ENCODE measurements at places on chromosomes 2 and 18.

DNA sequence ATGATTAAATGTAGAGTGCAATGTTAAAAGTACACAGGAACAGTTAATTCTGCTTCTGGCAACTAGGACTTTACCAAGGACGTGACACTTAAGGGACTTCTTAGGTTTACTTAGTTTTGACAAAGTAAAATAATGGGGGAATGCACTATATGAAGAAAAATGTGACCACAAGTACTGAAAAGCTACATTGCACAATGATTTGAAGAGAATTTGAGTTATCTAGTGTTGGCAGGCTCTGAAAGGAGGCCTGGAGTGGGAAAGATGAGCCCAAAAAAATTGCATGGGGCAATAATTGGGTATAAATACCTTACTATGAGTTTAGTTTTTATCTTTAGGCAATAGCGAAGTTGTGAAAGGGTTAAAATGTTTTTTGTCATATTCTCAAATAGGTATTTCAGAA is 173.7 kb downstream of the DOK6 start:
- DNase-seq, result no peak

DNA sequence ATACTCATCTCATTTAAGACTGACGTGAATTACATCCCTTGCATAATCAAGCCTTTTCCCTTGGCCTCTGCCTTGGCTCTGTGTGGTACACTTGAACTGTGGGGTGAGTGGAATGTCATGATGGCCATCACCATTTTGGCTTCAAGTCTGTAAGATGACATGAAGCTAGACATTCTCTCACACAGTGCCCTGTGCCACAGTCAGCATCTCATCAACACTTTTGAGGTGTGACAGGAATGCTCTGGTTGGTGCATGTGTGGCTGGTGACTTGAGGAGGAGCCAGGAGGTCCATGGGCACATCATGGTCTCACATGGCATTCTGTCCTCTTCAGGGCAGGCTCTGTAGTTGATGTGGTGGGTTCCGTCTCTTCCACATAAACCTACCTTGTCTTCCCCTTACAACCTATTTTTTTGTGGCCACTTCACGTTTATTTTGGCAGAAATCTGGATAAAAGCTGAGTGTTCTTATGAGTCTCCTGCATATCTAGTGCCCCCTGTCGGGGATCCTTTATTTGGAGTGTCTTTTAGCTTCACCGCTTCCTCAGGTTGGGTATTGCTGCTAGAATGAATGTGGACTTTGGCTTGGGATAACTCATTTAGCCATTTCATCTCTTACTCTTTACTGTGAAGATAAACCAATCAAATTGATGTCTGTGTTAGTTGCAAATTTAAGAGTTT is 28.1 kb downstream of the MAP4K4 start:
- DNase-seq, result no peak

- no peak for DNase-seq
Observed at GRCh38 chr2:240244543-240244942, 104.1 kb upstream of the OTOS start.

DNA sequence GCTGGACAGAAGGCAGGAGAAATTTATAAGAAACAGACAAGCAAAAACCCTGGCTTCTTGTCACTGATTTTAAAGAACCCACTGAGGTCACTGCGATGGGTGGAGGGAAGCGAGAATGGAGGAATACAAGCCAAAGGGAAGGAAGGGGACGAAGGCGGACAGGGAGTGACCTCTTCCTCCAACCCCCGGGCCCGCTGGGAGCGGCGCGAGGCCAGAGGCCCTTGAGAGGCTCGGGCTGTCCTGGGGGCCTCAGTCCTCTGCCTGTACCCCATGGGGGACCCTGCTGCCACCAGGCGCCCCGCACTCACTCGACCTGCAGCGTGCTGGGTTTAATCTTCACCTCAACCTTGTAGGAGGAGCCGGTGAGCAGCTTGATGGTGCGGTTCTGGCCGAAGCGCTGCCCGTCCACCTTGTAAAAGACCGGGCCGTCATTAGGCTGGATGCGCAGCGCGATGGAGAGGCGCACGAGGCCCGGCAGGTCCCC is 793 bp downstream of the CNRIP1 start:
- DNase-seq, result no peak

GRCh38 chr2:100293341-100294161 is 28.8 kb downstream of the LONRF2 start:
- no peak for DNase-seq

DNA sequence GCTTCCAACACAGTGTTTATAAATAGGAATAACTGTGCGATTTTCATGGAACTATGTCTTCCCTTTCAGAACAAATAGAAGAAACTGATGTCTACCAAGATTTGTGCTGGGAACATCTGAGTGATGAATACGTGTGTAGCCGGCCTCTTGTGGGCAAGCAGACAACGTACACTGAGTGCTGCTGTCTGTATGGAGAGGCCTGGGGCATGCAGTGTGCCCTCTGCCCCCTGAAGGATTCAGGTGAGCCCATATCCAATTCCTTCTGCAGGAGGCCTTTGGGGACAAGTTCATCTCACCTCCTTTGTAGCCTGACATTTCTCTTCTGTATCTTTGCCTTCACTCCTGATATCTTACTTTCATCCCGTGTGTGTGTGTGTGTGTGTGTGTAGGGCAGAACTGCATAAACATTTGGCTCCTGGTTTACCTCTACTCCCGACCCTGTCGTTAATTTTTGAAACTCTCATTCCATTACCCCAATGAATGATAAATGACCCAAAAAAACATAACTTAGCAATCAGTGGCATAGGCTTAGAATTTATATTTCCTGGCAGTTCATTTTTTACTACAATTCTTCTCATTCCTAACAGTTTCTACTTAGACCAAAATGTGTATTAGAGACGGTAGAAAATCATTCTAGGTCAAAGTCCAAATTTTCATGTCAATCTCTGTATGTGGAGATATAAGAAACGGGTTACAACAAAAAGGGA is 111.0 kb upstream of the RASGRP3 start:
- no peak for DNase-seq

GRCh38 chr2:179558010-179558934 is 293.6 kb upstream of the SESTD1 start:
- no peak for DNase-seq

DNA sequence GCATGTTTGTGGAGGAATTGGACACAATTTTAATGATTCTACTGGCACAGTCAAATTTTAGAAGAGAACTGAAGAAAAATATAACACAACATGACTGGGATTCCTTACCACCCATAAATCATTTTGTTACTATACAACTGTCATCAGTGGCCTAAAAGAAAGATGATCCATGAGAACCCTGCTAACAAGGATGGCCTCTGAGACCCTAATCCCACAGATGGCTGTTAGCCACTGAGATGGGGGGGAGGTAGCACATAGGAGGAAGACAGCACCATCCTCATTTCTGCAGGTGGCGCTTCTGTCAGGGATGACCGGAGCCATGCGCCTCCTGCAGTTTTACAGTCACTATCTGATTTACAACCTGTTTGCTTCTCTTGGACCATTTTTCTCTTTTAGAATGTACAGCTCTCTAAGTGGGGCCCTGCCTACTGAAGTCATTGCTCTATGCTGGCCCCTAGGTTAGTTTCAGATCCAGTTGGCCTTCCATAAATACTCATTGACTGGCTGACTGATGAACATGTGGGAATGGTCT is 279.8 kb downstream of the NAPG start:
- no peak for DNase-seq

- DNase-seq, result no peak
Observed at GRCh38 chr2:14773696-14774095, 141.2 kb downstream of the LRATD1 start.

- no peak for DNase-seq
Observed at GRCh38 chr2:1162768-1163584, 212.3 kb downstream of the SNTG2 start.

GRCh38 chr18:8847066-8847755 is 141.9 kb downstream of the MTCL1 start:
- no peak for DNase-seq

- DNase-seq, result no peak
Observed at GRCh38 chr2:173924285-173924684, 40.9 kb downstream of the SP3 start.

DNA sequence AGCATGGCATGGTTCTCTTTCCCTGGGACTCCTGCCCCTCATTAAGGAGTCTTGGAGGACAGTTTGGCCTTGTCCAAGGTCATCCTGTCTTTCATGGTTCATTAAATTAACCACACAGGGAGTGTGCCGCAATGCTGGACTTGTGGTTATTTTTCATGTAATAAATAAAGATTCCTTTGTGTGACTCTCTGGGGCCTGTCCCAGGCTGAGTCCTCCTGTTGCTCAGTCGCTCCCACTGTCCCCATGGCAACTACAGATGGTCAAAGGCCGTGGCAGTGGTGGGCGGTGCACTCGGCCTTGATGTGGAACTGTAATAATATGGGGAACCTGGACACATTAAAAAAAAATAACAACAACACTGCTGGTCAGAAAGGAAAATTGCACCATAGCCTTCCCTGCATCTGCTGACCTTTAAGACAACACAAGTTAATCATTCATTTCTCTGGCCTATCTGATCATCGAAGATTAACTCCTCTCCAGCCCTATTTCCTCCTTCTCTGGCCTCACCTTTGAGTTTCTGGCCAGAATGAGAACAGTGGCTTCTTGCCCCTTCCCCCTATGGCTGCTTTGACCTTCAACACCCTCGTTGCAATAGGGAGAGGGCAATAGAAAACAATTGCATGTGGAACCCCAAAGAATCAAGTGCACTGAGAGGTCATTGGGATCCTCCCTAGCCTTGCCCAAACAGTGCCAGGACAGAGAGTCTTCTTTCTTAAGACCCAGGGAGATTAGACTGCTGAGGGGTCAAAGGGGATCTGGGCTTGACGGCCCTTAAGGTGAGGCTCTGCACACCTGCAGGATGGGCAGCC is 44.7 kb downstream of the PSD4 start:
- DNase-seq, result no peak

DNA sequence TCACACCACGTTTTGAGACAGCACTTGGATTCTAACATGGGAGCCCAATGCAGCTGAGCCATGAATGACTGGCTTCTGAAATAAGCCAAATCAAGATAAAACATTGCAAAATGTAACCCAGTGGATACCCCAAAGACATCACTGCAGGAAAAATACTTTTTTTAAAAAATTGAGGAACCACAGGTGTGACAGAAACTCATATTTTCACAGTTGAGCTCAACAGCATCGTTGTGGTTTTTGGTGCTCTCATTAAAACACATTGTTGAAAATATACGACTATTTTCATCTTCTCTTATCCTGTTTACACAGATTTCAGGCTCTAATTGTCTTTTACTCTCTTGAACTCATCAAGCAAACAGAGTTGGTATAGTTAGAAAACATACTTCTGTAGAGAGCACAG is 429.3 kb upstream of the VRK2 start:
- DNase-seq, result no peak

DNA sequence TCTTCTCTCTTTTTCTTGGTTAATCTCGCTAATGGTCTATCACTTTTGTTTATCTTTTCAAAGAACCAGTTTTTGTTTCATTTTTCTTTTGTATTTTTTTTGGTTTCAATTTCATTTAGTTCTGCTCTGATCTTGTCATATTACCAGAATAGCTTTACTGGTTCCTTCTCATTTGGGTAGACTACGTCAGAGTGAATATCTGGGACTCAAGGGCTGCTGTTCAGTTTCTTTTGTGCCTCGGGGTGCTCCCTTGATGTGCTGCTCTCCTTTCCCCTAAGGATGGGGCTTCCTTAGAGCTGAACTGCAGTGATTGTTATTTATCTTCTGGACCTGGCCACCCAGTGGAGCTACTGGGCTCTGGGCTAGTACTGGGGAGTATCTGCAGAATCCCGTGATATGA is 29.4 kb upstream of the IL1RN start:
- DNase-seq, result no peak

GRCh38 chr2:25322312-25322711 is 19.4 kb downstream of the DNMT3A start:
- no peak for DNase-seq

GRCh38 chr2:217956586-217957457 is 46.0 kb downstream of the TNS1 start:
- no peak for DNase-seq

DNA sequence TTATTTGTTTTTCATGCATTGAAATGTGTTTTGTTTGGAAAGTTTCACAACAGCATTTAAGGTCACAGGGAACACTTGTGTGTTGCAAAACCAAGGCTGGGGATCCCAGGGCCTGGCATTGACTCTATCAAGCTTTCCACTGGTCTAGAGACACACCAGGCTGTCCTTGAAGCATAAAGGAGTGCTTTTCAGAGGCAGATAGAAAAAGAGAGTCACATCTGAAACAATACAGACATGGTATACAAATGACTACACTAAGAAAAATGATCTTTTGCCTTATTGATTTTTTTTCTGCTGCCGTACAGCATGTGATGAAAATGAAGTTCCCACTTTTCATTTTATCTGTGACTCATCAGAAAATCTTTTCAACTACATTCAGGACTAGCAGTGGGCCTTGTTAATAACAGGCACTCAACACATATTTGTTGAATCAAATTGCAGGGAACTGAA is 61.9 kb upstream of the ZCCHC2 start:
- DNase-seq, result no peak

DNA sequence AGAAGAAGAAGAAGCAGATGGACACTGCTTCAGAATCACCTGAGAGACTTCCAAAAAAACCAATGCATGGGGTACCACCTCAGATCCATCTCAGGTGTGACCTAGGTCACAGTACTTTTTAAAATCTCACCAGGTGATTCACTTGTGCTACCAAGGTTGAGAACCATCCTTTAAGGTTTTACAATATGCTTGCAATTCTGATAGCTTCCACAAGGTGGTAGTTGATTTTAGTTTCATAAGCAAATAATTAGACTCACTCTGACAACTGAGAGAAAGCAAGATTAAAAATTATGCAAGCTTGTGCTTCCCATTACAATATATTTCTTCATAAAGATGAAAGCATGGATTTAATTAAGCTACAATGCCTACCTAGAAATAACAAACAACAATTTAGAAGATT is 355.1 kb downstream of the EN1 start:
- no peak for DNase-seq

DNA sequence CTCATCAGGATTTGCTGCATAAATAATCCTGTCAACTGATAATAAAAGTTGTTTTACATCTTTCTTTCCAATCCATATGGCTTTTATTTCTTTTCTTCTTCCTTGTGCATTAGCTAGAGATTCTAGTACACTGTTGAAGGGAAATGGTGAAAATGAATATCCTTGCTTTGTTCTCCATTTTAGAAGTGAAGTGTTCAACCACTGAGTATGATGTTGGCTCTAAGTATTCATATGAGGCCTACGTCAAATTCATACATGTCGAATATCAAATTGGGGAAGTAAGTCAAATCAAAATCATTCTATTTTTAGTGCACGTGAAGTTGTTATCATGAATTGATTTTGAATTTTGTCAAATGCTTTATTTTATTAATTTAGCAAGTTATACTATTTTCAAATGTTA is 7.8 kb upstream of the ACKR3 start:
- DNase-seq, result no peak

- no peak for DNase-seq
Observed at GRCh38 chr2:177602611-177603164, 210.1 kb downstream of the AGPS start.

DNA sequence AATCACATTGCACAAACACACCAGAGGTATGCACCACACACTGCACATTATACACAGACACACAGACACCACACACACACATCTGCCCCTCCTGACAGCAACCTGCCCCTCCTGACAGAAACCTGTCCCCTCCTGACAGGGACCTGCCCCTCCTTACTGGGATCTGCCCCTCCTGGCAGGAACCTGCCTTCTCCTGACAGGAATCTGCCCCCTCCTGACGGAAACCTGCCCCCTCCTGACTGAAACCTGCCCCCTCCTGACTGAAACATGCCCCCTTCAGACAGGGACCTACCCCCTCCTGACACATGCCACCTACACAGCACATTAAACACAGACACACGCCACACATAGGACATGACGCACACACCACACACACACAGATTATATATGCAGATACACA is 88.9 kb downstream of the PXDN start:
- DNase-seq, result no peak

Measured in thoracic aorta (tissue), 2 donors.